ENCODE measurements at places on chromosomes 7 and 10. TPM values are rescaled to one million over a fixed set of nuclear protein-coding genes. Genes with fewer than 3 reads are reported as not detected.

Gene AZGP1
- total RNA-seq: 0.24 TPM

Gene SPDYE5
- not detected for total RNA-seq

Gene PON1
- 0.90 TPM for total RNA-seq

Gene NUB1
- total RNA-seq: 45.8 TPM

Gene GDF10
- 0.20 TPM for total RNA-seq

Gene CYP26C1
- total RNA-seq: 0.42 TPM

Gene CTTNBP2
- 15.7 TPM for total RNA-seq

Gene FAM25C
- not detected for total RNA-seq

Gene PILRA
- total RNA-seq: 3.3 TPM

Gene SUN3
- total RNA-seq: not detected

GRCh38 chr10:77106676-77107075, 530.9 kb downstream of the KCNMA1 start:
- DNase-seq: no peak

DNA sequence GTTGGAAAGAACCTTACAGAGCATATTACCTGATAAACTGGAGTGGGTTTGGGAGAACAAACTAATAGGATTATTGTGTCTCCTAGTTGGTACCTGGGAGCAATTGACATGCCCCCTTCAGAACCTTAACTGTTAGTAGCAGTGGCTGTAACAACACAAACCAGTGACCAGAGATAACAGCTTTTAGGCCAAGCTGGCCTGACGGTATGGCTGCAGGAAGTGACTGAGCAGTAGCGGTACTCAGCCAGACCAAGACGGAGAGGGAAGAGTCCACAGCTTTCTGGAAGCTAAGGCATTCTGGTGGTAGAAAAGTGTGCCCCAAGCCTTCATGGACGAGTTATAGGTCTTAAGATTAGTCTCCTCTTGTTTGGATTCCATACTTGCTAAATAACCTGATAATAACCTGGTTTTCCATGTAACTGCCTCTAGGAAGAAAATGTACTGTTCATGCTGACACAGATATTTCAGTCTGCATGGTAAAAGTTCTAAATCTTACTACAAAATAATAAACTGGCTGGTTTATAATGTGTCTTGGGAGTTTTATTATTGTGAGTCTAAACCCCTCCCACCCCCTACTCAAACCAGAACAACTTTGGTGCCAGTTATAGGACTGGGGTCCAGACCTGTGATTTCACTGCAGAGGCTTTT, 11.3 kb downstream of the NOLC1 start:
- DNase-seq: no peak

- peak; percentile 66 for DNase-seq
Measured at GRCh38 chr10:103839872-103840739, 15.3 kb downstream of the SH3PXD2A start.

DNA sequence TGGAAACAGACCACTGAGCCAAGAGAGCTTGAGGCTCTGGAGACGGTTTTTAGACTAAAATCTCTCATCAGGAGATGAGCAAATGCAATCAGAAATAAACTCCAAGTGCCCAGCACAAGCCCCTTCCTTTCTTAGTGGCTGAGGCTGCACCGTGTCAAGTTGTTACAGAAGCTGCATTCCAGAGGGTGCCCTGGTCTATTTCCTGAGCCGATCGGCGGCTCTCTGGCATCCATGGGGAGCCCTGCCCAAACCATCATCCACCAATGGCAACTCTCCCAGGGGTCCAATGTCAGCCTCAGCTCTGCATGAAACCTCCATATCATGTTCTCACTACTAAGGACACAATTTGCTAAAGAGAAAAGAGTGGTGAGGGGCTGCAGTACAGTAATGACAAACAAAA, 89.6 kb downstream of the SVIL start:
- no peak for DNase-seq

GRCh38 chr10:99731306-99732032, 458 bp downstream of the COX15 start:
- no peak for DNase-seq

DNA sequence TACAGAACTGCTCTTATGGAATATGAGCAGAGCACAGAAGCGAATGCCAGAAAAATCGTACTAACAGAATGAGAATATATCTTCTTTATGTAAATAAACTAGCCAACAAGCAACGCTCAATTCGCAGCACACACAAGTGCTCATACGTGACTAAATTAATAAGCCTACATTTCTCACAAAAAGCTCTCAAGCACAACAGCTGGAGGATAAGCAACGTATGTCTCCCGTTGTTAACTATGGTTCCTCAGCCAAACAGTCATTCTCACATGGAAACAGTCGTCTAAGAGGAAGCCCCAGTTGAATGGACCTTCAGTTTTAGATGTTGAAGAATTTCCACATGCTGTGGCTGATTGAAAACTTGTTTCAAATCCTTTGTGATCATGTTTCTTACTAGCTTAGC, 110.4 kb downstream of the PKD1L1 start:
- no peak for DNase-seq

- DNase-seq: no peak
Measured at GRCh38 chr7:106012935-106013439, 49.9 kb downstream of the CDHR3 start.

DNA sequence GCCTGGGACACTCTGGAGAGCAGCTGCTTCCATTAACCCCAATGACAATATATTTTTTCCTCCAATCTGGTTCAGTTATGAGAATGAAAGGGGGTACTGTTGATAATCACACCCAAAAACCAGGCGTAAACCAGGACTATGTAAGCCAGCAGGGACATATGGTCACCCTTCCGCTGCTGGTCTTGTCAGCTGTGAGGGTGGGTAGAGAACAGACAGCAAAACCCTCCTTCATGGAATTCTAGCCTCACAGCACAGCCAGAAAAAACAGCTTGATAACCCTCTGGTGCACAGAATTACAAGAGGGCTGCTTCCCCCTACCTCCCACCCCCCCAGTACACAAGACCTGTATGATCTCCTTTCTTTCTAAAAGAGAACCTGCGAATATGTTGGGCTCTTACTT, 368.8 kb upstream of the ZMIZ1 start:
- DNase-seq: no peak

GRCh38 chr7:135197906-135198655, 13.2 kb downstream of the WDR91 start:
- DNase-seq: no peak

DNA sequence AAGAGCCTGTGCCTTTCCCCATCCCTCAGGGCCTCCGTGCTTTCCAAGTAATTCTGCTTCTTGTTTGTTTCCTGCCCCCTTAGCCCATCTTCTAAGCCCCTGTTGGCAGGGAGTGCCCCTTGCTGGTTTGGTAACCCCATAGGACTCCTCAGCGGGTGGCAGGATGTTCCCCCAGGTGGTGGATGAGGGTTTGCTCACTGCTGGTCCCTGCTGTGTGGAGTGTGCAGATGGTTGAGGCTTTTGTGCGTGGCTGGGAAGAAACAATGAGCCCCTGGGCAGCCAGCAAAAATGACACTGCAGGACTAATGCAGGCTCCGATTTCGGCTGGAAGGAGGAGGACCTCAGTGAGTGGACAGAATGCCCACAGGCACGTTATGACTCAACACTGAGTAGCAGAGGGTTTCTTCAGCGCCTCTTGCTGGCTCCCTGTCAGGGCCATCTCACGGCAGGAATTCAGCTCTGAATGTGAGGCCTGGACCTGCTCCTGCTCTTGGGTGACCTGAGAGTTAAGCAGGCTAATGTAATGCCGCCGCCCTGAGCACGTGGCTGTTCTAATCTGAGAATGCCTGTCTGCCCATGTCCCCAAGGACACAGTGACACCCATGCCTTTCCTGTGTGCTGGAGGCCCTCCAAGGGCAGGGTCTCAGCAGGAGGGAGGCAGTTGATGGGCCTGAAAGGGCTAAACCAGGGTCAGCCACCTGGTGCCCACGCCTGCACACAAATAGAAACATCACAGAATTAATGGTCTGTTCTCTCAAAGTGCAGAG, 16.6 kb downstream of the BAG3 start:
- DNase-seq: no peak

GRCh38 chr10:48216204-48216505, 58.3 kb downstream of the FRMPD2 start:
- no peak for DNase-seq

Data from H9 (cell line).